Urinary bladder (tissue), 4 donors: ENCODE measurements at places on chromosomes 4 and X. TPM values are rescaled to one million over a fixed set of nuclear protein-coding genes. Genes with fewer than 3 reads are reported as not detected.

Gene ADH1A
- total RNA-seq, result not detected

Gene UGT2B10
- not detected for total RNA-seq

Gene DIAPH2
- 52.2 TPM for total RNA-seq

Gene CT45A2
- not detected for total RNA-seq

Gene NCAPG
- total RNA-seq, result 30.4 TPM

Gene GLA
- 21.3 TPM for total RNA-seq

Gene IL21
- total RNA-seq, result not detected

Gene MAOA
- 50.6 TPM for total RNA-seq

Gene EDA2R
- 1.7 TPM for total RNA-seq

Gene SMIM10
- 9.6 TPM for total RNA-seq

Gene SPINK2
- total RNA-seq, result not detected

Gene SMPX
- 47.5 TPM for total RNA-seq

Gene RTL3
- total RNA-seq, result 0.95 TPM

Gene PSAPL1
- total RNA-seq, result 0.05 TPM

Gene SMR3B
- not detected for total RNA-seq

Gene FAM236D
- total RNA-seq, result not detected

Gene RTL9
- 0.48 TPM for total RNA-seq

Gene VCX
- not detected for total RNA-seq

Gene SSX1
- not detected for total RNA-seq

Gene TSPAN6
- total RNA-seq, result 76.8 TPM

Gene EPHA5
- total RNA-seq, result 4.1 TPM

Gene FOXR2
- total RNA-seq, result not detected

Gene BEX1
- total RNA-seq, result 3.5 TPM

Gene TREX2
- total RNA-seq, result 0.21 TPM

Gene TAF1
- 54.1 TPM for total RNA-seq

Gene IDUA
- total RNA-seq, result 7.9 TPM

Gene MTTP
- 0.95 TPM for total RNA-seq

Gene CHIC2
- 39.5 TPM for total RNA-seq

Gene MAGEE2
- total RNA-seq, result 0.74 TPM

Gene SPANXN2
- total RNA-seq, result not detected

Gene ADGRG4
- total RNA-seq, result not detected

Gene LGI2
- 4.8 TPM for total RNA-seq

Gene MAOB
- 12.3 TPM for total RNA-seq

Gene TBC1D9
- 68.0 TPM for total RNA-seq

Gene REPS2
- 15.6 TPM for total RNA-seq

Gene CXCL11
- total RNA-seq, result 0.85 TPM

Gene SOWAHD
- 0.26 TPM for total RNA-seq

Gene TMEM271
- 0.21 TPM for total RNA-seq

Gene GAGE13
- not detected for total RNA-seq

Gene PRSS12
- 34.7 TPM for total RNA-seq

Gene IQSEC2
- 6.6 TPM for total RNA-seq

Gene TMPRSS11A
- total RNA-seq, result not detected
